NCI-H226 (cell line): ENCODE measurements at places on chromosomes 7 and 10.

- peak; percentile 12 for DNase-seq
Observed at GRCh38 chr7:157276731-157277562, 59.9 kb upstream of the DNAJB6 start.

DNA sequence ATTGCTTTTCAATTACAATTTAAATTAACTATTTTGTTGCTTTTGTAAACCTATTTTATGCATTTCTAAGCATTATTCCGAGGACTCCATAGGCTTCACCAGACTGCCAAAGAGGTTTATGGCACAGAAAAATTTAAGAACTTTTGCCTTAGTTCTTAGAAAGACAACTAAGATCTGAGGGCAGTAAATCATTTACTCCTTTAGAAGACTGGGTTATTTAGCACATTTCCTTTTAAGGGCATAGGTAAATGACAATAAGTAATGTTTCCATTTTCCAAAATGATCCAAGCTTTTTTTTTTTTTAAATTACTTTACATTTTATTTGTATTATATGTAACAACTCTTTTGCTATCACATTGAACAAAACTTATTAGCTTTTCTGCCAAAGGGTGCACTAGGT, 15.0 kb upstream of the STEAP4 start:
- DNase-seq, result no peak

- no peak for DNase-seq
Observed at GRCh38 chr10:128575761-128576160, 449.5 kb upstream of the MKI67 start.

DNA sequence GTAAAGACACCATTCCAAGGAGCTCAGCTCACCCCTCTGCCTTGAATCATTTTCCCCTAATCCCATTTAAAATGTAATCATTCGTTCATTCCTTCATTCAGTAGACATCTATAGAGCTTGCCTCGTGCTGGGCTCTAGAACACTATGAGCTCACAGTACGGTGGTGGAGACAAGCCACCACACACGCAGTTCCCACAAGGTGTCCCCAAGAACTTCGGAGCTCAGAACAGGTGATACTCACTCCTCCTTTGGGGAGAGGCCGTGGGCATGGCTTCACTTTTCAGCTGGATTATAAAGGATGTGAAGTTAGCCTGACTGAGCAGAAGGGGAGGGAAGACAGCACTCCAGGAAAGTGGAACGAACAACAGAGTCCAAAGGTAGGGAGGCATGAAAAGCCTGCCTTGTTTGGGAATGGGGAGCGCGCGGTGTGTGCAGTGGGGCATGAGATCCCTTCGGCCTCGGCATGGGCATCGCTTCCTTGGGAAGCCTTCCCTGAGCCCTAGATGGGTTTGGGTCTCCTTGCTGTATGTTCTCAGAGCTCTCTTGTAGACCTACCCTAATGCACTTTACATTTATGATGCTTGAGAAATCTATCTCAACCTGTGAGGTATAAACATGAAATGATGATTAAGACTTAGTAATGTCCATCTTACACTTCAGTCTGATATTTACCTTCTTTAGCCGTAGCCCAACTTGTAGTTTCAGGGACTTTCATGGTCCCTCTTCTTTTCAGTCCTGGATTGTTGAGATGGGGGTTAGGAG, 809 bp upstream of the OGA start:
- DNase-seq, result no peak

DNA sequence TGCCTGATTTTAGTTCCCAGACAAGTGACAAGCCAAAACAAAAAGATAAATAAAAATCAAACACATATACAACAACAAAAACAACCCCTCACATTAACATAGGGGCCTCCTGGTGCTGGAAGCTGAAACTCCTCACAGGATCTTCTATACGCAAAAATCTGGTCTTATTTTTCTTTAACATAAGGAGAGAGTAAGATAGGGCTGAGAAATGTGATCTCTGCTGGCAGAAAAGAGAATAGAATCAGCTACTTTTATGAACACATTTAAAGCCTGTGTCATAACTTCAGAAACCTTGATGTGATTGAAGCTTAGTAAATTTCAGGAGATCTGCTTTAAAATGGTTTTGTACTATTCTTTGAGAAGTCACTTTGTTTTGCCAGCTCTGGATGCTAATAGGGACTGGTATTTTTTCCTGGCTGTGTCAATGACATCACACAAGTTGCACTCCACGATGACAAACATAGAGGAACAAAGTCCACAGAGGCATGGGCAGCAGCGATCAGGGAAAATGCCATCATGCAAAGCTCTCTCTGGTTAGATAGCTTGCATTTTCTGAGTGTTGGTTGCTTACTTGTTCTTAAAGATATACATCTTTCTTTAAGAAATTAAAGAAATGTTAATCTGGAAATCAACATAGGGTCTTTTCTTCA, 176.6 kb upstream of the SP4 start:
- DNase-seq, result no peak

DNA sequence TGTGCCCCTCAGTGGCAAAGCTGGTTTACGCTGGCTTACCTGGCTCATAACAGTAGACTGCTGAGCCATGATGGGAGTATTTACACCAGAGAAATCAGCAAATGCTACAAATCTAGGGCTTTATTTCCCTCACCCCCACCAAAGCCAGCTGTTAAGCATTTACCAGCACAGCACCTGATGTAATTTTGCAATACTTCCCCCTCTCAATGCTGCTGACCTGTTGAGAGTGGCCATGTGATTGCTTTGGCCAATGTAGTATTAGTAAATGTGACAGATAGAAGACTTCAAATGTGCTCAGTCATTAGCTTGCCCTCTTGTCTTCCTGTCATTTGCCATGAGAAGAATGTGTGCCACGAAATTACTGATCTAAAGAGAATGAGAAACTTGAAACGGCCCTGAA, 46.6 kb downstream of the HERPUD2 start:
- DNase-seq, result no peak

GRCh38 chr7:99104631-99105030, 39.3 kb downstream of the SMURF1 start:
- DNase-seq, result no peak

DNA sequence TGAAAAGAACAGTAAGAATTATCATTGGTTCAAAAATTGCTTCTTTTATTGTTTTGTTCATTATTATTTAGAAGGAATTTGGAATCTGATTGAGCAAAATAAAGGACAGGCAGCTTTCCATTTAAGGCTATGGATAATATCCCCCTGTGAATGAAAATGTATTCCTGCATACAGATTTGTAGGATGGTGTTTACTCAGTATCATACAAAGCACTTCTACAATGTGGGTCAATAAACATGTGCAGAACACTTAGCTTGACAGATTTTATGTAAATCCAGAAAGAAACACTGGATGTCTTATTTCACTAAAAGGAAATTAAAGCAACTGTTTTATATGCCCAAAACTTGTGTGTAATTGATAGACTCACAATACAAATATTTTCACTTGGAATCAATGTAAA, 189.7 kb downstream of the THSD7A start:
- DNase-seq, result no peak

DNA sequence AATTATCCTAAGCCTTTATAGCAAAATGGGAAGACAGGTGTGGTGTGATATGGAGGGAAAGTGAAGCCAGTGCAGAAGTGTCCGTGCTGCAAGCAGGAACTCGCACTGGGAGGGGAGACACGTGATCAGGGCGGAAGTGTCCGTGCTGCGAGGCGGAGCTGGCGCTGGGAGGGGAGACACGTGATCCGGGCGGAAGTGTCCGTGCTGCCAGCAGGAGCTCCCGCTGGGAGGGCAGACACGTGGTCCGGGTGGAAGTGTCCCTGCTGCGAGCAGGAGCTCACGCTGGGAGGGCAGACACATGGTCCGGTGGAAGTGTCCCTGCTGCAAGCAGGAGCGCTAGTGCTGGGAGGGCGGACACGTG, 40.5 kb upstream of the PRKAR1B start:
- DNase-seq, result no peak

DNA sequence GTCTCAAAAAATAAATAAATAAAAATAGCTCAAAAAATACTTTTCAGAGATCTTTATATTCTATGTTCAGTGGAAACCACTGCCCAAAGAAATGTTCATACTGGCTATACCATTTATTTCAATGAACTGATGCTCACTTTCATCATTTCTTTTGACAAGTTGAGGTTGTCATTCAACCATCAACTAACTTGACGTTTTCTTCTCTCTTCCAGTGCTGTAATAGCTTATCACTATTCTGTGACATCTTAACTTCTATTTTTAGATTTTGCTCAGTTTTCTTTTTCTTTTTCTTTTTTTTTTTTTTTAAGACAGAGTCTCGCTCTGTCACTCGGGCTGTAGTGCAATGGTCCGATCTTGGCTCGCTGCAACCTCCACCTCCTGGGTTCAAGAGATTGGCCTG, 8.7 kb upstream of the CTAGE4 start:
- no peak for DNase-seq

- DNase-seq, result peak; percentile 83
Observed at GRCh38 chr7:54811846-54812254, 52.8 kb upstream of the SEC61G start.

DNA sequence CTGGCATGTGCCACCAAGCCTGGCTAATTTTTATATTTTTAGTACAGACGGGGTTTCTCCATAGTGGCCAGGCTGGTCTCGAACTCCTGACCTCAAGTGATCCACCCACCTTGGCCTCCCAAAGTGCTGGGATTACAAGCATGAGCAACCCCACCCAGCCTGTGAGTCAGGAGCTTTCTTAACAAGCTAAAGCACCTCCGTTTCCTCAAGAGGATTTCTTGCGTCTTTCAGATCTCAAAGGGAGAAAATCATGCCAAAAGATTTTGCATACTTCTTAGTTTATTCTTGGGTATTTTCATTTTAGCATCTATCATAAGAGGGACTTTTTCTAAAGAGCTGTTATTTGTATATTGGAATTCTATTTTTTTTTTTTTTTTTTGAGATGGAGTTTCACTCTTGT, 47.9 kb upstream of the FOXK1 start:
- no peak for DNase-seq

GRCh38 chr7:85730012-85730411, 543.2 kb upstream of the SEMA3D start:
- DNase-seq, result no peak

GRCh38 chr7:25521236-25521635, 292.9 kb upstream of the NPVF start:
- no peak for DNase-seq

DNA sequence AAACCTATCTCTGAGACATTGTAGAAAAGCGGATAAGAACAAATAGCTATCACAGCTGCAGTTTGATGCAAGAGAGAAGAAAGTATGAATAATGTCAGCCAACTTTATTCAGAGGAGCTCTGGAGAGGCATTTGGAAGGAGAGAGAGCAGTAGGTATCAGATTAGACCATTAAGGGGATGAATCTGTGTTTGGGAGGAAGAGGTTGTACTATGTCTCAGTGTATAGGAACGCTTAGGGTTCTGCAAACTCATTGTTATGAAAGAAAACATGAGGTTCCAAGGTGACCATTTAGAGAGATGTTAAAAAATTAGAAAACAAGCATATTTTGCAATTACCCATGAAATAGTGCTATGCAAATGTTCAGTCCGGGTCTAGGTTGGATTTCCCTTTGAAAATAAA, 207.5 kb upstream of the GNAI1 start:
- no peak for DNase-seq

- peak; percentile 37 for DNase-seq
Observed at GRCh38 chr10:74922921-74923320, 96.5 kb downstream of the KAT6B start.

- DNase-seq, result no peak
Observed at GRCh38 chr7:69818636-69819332, 220.5 kb downstream of the AUTS2 start.

DNA sequence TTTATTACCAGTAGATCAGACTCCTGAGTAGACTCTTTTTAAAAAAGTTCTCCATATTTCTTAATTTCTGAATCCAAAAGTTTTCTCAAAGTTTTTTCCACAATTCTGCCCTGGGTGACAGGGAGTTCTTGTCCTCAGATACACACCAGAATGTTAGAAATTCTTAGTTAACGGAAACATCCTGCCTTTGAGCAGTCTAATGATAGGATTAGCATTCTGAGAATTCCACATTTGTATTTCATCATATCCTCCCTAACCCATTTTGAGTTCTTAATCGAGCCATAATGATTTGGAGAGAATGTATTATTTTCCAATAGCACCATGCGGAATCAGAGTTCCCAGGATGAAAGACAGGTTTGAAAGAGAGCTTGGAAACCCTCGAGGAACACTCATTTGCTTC, 28.9 kb upstream of the MRPS33 start:
- peak; percentile 67 for DNase-seq

- DNase-seq, result no peak
Observed at GRCh38 chr7:20343941-20344340, 13.2 kb downstream of the ITGB8 start.

GRCh38 chr7:157520249-157520648, 183.4 kb downstream of the DNAJB6 start:
- no peak for DNase-seq

DNA sequence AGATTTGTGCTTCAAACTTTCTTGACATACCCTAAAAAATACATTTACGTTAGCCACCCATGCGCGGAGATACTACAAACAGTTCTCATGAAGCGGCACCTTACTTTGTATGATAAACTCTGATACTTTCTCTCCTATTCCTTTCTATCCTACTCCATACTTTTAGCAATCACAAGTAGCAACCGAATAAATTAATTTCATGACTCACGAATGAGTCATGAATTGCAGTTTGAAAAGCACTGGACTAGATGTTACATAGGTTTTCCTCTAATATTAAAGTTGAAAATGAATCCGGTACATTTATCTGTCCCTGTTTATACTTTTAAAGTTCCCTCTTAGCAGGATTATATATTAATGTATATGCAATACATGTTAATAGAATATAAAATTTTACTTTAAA, 67.6 kb downstream of the CUBN start:
- DNase-seq, result peak; percentile 79

GRCh38 chr10:126166797-126167196, 221.5 kb downstream of the ADAM12 start:
- DNase-seq, result no peak

DNA sequence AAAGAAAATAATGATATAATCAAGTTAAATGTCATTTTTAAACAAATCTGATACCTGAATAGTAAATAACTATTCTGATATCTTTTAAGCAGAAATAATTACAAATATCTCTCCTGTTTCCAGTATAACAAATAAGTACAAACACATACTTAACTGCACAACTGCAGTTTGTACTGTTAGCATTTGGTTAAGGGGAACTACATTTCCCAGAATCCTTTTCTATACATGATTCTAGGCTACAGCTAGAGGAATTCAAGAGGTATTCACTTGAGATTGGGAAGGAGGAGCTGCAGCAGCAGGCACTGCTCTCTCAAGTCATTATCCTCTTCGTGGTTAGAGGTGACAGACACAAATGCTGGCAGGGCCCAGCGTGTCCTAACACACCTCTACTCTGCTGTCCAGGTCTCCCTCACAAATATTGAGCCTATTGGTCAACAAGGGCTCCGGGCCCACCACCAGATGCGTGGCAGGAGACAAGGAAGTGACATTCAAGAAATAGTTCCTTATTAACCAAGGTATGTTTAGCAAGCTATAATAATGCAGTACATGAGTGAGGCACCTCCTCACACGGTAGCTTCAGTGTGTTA, 255.1 kb upstream of the MKLN1 start:
- DNase-seq, result peak; percentile 55

DNA sequence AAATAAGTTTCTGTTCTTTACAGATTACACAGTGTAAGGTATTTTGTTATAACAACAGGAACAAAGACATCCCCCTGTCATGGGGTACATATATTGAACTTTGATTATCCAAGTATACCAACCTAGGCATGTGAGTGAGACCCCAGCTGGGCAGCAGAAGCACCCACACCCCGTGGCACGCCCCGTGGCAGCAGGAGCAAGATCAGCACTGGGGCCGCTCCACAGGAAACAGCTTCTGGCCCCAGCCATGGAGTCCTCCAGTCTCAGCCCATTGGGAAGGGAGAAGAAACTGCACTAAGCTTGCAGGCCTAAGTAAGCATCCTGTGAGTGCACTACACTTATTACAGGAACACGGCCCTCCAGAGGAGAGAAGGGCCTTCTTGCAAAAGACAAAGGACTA, 24.2 kb upstream of the TMEM72 start:
- no peak for DNase-seq
